PC-9 (cell line): ENCODE measurements at places on chromosomes 6 and 20. TPM values are rescaled to one million over a fixed set of nuclear protein-coding genes. Genes with fewer than 3 reads are reported as not detected.

Gene DEF6
- 19.6 and 27.0 TPM in 2 replicates for total RNA-seq

Gene ZNF831
- total RNA-seq = not detected in 2 replicates

Gene SPATS1
- not detected in 2 replicates for total RNA-seq

Gene FNDC11
- total RNA-seq = 7.7 and 10.6 TPM in 2 replicates

Gene SULF2
- 439 and 495 TPM in 2 replicates for total RNA-seq

Gene SAMD10
- 14.4 and 18.7 TPM in 2 replicates for total RNA-seq

Gene ADAM33
- total RNA-seq = not detected in 2 replicates

Gene NOTCH4
- total RNA-seq = 1.2 and 1.5 TPM in 2 replicates

Gene ADGB
- not detected in 2 replicates for total RNA-seq

Gene BMP2
- total RNA-seq = not detected in 2 replicates

Gene C4A
- total RNA-seq = 7.0 and 9.3 TPM in 2 replicates

Gene EBF4
- 4.9 and 5.1 TPM in 2 replicates for total RNA-seq

Gene ABHD16B
- not detected in 2 replicates for total RNA-seq

Gene OOEP
- 10.9 and 12.2 TPM in 2 replicates for total RNA-seq

Gene SGK2
- total RNA-seq = 3.1 and 3.7 TPM in 2 replicates

Gene PHF10
- total RNA-seq = 20.8 and 21.7 TPM in 2 replicates

Gene RFX6
- not detected in 2 replicates for total RNA-seq

Gene HSPA12B
- total RNA-seq = not detected in 2 replicates

Gene ADAT2
- total RNA-seq = 5.5 and 6.0 TPM in 2 replicates

Gene COL21A1
- 0.13 TPM in 1 of 2 replicates, not detected in the other for total RNA-seq

Gene SIRPA
- total RNA-seq = 18.4 and 18.5 TPM in 2 replicates

Gene BANF2
- total RNA-seq = not detected in 2 replicates

Gene SYCP2L
- total RNA-seq = 12.6 and 15.7 TPM in 2 replicates

Gene PROKR2
- not detected in 2 replicates for total RNA-seq

Gene OR10C1
- not detected in 2 replicates for total RNA-seq

Gene SIRPB2
- total RNA-seq = 4.5 and 7.1 TPM in 2 replicates

Gene GPR63
- total RNA-seq = 1.3 and 1.9 TPM in 2 replicates

Gene SAMD5
- total RNA-seq = 1.2 and 2.0 TPM in 2 replicates

Gene ATP6V1G2
- 0.55 and 1.8 TPM in 2 replicates for total RNA-seq

Gene TGM3
- total RNA-seq = not detected in 2 replicates

Gene TAGAP
- 0.23 TPM in 1 of 2 replicates, not detected in the other for total RNA-seq

Gene PPP1R3G
- 1.1 and 1.4 TPM in 2 replicates for total RNA-seq

Gene SAMD3
- not detected in 2 replicates for total RNA-seq

Gene CLVS2
- total RNA-seq = not detected in 2 replicates

Gene CRISP2
- not detected in 2 replicates for total RNA-seq

Gene HLA-DQA1
- total RNA-seq = not detected in 2 replicates

Gene CCN6
- total RNA-seq = not detected in 2 replicates

Gene CRIP3
- total RNA-seq = 5.7 and 10.0 TPM in 2 replicates

Gene UBE2J1
- 19.8 and 29.0 TPM in 2 replicates for total RNA-seq

Gene TGM2
- total RNA-seq = 286 and 333 TPM in 2 replicates

Gene BPIFB2
- not detected in 2 replicates for total RNA-seq
